Thyroid gland (tissue), 4 donors: ENCODE measurements at places on chromosomes 2 and 18. TPM values are rescaled to one million over a fixed set of nuclear protein-coding genes. Genes with fewer than 3 reads are reported as not detected.

DNA sequence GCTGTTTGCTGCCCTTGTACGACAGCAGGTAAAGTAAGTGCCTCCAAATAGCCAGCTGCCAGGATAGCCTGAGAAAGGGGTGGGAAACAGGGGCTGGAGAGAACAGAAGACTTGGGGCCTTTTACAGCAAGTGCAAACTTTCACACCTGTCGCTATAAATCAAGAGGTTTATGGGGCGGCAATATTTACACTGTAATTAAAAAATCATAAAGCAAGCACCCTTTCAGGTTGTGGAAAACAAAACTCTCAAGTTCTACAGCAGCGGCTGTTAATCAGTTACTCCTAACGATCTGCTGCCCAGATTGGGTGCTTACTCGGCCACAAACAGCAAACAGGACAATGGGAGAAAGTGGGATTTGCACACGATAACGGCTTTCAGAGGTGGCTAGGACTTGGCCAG is 359.5 kb upstream of the ETAA1 start:
- no peak for DNase-seq
- H3K27me3 ChIP-seq = no peaks in the 10 kb centered on the region
- H3K4me3 ChIP-seq = no peak overlapping the region
- H3K4me1 ChIP-seq = no peaks in the 10 kb centered on the region
- H3K36me3 ChIP-seq = no peaks in the 10 kb centered on the region

GRCh38 chr2:9979977-9980376 is 28.5 kb downstream of the GRHL1 start:
- no peak overlapping the region for H3K27ac ChIP-seq
- H3K36me3 ChIP-seq = no peaks in the 10 kb centered on the region
- no peaks in the 10 kb centered on the region for H3K4me1 ChIP-seq
- H3K4me3 ChIP-seq = no peak overlapping the region
- DNase-seq = peak; percentile 68

- no peak overlapping the region for H3K27ac ChIP-seq
- H3K36me3 ChIP-seq = no peaks in the 10 kb centered on the region
- no peak for DNase-seq
- no peaks in the 10 kb centered on the region for H3K4me1 ChIP-seq
Measured at GRCh38 chr2:224601923-224602322, 16.8 kb upstream of the CUL3 start.

The COL3A1 gene
- 76.1 TPM for total RNA-seq

The PARD3B gene
- total RNA-seq = 40.6 TPM
